ENCODE measurements at places on chromosomes 12 and 14.

DNA sequence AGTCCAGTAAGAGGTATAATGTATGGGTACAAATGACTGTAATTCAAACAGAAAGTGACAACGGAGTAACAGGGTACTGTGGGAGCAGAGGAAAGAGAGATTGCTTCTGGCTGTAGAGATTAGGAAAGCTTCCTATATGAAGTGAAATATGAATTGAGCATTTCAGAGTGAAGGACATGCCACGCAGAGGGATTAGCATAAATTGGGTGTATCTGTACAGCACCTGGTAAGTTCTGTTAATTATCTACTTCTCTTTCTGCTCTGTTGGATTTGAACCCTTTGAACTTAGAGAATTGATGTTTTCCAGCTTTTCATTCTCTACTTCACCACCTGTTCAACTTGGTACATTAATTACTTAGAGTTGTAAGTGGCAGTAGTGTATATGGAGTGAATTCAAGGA lies 8.8 kb downstream of the STK38L start:
- no peak for ATAC-seq

- peak; percentile 63 for ATAC-seq
These were observed 13.7 kb downstream of the POMT2 start for GRCh38 chr14:77306851-77307496.

DNA sequence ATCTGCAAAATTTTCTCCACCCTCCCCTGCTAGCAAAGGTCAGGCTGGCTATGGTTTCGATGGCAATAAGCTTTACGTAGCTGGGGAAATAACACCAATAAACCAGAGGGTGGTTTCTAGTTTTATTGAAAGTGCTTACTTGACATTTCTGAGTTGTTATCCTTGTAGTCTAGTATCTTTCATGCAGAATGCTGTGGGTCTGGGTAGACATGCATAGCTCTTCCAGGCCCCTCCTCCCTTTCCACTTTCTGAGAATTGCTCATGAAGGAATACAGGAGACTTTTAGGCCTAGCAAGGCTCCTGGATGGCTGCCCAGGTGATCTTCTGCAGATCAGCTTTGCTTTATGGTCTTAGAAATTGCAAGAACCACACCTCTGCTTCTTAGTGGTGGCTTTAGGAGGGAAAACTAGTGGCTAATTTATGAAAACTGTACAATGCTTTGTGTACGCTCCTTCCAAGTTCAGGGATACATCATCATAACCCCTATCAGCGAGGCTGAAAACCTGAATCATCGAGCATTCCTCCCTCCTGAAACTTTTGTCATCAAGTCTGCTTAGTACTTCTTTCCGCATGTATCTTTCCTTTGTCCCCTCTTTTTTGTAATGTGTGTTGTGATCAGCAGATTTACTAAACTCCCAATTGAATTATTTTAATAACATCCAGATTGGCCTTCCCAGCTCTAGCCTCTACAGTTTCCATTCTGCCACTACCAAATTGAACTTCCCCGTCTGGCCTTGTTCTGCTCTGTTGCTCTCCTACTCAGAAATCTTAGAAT lies 473.0 kb downstream of the RAD51B start:
- peak; percentile 51 for ATAC-seq

DNA sequence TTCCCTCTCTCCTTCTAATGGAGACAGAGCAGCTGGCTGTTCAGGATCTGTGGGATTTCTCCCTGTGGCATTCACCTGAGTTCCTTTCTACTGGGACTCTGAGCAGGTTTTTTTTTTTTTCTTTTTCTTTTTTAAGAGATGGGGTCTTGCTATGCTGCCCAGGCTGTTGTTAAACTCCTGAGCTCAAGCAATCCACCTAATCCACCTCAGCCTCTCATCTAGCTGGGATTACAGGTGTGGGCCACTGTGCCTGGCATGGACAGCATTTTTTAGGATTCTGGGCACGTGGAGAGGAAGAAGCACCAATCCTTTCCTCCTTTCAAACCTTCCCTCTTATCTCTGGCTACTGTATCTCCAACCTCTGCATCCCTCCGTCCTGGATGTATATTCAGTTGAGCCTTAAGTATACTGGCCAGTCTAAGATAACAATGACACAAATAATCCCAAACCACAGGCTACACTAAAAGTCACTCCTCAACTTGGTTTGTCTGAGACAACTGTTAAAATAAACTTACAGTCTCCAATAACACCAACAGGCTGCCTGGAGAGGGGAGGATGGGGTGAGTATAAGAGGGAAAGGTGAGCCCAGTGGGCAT lies 16.4 kb upstream of the CELA1 start:
- no peak for ATAC-seq

GRCh38 chr12:96514328-96514727 lies 25.0 kb downstream of the CFAP54 start:
- no peak for ATAC-seq

DNA sequence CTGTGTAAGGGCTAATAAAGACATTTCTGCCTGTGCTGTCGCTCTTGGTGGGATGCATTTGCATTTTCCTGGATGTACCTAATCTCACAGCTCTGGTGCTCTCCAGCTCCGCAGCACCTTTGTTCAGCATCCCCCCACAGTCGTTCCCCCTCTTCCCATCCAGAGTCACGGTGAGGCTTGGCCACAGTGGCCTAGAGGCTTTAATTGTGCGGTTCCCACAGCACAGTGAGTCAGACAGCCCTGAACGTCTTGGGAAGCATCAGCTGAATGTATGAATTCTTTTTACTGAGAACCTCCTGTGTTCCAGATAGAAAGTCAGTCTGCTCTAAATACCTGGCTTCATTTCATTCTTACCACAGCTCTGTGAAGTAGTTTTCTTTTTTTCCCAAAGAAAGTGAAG lies 28.7 kb downstream of the MLXIP start:
- ATAC-seq: peak; percentile 77

GRCh38 chr14:61927520-61927919 lies 165.3 kb downstream of the SNAPC1 start:
- no peak for ATAC-seq

- no peak for ATAC-seq
These were observed 32.1 kb downstream of the CRACR2A start for GRCh38 chr12:3720772-3721171.

- ATAC-seq: peak; percentile 98
These were observed 25.0 kb upstream of the CIT start for GRCh38 chr12:119902084-119902509.

DNA sequence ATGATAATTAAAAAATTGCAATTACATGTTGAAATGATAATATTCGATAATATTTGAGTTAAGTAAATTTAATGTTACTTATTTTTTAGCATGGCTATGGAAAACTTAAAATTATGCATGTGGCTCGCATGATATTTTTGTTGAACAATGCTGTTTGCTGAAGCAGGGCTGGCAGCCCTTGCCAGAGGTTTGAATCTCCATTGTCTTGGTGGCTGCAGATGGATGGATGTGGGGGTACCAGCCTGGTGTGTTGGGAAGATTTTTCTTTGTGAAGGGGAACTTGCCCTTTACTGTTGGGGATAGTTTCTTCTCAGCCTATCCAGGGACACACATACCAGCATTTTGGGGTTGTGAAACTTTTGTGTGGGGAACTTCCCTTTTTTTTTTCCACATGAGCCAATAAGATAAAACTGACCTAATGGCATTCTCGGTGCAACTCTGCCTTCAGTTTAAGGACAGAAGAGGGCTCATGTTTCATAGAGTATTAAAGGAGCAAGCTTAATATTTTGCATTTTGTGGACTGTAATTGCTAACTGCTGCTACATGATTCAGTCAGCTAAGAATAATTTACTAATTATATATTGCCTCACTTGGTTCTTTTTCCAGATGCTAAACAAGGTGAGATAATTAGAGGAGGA lies 8.8 kb downstream of the RASSF3 start:
- peak; percentile 79 for ATAC-seq

- no peak for ATAC-seq
These were observed 81.2 kb downstream of the BMP4 start for GRCh38 chr14:53875324-53875897.

- ATAC-seq: peak; percentile 56
These were observed 623.1 kb upstream of the LRFN5 start for GRCh38 chr14:40983604-40984003.

DNA sequence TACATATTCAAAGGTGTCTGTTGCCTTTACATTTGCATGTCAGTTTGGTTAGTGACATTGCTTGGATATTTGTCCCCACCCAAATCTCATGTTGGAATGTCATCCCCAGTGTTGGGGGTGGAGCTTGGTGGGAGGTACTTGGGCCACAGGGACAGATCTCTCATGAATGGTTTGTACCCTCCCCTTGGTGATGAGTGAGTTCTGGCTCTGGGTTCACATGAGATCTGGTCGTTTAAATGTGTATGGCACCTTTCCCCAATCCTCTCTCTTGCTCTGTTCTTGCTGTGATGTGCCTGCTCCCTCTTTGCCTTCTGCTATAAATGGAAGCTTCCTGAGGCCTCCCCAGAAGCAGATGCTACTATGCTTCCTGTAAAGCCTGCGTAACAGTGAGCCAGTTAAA lies 207.9 kb upstream of the DIO3 start:
- no peak for ATAC-seq

- no peak for ATAC-seq
These were observed 28.3 kb upstream of the COL2A1 start for GRCh38 chr12:48032597-48032996.

DNA sequence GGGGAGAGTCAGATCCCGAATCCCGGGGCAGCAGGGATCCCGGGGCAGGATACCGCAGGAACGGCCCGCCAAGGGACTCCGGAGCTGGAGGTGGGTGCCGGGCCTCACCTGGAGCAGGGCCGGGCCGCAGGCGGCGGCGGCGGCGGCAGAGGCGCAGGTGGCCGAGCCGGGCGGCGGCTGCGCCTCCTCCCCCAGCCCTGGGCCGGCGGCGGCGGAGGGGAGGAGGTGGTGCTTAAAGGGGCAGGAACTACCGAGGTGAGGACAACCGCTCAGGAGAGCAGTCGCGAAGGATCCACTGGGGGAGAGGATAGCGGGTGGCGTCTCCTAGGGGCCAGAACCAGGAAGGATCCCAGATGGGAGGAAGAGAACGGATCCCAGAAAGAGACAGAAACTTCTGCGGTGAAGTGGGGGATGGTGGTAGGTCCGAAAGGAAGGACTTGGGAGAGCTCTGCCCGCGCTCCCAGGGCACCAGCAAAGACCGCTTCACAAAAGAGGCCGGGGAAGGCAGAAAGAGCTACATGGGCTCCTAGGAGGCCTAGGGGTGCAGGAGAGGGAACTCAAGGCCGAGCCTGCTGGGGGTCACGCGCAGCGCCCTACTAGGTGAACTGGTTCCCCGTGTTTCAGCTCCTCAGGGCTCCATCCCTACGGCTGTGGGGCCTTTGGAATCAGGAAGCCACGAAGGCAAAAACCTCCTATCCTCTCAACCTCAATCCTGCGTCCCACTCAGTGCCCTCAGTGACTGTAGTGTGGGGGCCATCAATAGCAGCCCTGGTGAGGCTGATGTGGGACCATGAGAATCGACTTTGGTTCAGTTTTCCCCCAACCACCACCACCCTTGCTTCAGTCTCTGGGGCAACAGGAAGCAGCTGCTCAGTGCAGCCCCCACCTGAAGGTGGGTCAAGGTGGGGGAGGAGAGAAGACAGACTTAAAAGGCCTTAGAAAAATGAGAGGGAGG lies 5.0 kb upstream of the BAZ2A start:
- ATAC-seq: peak; percentile 56

DNA sequence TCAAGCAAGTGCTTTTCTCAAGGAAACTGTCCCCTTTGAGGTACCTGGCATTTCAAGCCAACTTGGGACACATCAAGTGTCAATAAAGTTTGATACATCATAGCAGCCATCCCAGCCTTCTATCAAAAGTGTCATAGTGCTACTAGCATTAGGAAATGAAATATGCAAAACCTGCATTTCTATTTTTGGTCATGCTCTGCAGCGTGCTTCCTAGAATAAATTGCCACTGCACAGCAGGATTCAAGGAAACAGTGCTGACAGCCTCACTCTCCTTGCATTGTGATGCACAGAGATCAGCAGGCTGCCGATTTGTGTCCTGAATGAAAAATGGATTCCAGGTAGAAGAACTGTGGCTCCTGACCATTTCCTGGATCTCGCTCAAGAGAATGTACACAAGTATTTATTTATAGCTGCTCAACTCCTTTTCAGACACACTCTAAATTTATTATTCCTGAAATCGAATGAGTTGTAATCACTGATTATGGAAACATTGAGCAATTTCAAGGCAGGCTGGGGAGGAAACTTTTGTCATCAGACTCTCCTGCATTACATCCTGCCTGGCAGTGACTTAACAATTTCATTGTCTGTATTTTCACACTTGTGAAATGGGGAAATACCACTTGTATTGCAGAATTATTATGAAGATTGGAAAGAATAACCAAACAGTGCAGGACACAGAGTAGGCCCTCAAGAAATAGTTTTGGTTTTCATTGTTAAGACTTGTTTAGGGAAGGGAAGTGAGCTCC lies 120.9 kb downstream of the SLC38A6 start:
- ATAC-seq: no peak

DNA sequence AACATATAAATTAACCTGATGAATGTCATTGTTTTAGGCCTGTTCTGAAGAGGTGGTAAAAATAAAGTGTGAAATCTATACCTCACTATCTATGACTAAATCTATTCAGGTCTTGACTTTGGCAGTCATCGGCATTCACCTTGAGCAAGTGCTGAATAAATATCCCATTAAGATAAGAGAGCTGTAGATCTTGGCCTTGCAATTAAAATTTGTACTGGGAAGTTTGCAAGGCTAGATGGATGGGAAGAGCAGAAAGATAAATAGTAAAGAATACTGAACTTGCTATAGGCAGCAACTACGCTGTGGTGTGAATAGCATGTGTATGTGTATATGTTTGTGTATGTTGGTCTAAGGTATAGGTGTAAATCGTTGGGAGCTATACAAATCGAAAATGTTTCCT lies 325.9 kb upstream of the PRICKLE1 start:
- ATAC-seq: no peak
